MCF 10A (cell line): ENCODE measurements at places on chromosomes 5 and 9.

DNA sequence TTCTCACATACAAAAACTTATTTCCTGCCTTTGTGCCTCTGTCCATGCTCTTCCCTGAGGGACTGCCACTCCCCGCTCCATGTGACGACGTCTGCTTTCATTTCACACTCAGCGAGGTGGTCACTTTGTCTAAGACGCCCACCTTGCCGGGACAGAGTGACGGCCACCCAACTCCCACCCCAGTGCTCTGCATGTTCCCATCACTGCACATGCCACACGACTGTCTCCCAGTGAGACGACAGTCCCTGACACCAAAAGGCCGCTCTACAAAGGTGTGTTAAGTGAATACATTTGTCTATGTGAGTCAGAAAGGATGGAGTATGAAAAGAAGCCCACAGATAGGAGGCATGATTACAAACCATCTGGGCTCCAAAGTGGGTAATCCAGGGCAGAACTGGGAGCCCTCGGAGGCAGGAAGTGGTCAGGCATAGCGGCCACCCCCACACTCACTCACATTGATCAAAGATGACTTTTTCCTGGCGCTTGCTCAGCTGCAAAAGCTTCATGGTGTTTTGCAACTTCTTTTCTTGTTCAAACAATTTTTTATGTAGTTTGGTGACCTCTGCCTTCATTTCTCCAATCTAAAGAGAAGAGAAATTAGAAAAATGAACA, 185.8 kb downstream of the CDK5RAP2 start:
- H3K27ac ChIP-seq = peak overlapping the region; percentile 71
- H3K4me1 ChIP-seq = peaks cover 27% of the 10 kb centered on the region
- H3K27me3 ChIP-seq = no peaks in the 10 kb centered on the region
- peaks cover 52% of the 10 kb centered on the region for H3K36me3 ChIP-seq
- DNase-seq = peak; percentile 93

DNA sequence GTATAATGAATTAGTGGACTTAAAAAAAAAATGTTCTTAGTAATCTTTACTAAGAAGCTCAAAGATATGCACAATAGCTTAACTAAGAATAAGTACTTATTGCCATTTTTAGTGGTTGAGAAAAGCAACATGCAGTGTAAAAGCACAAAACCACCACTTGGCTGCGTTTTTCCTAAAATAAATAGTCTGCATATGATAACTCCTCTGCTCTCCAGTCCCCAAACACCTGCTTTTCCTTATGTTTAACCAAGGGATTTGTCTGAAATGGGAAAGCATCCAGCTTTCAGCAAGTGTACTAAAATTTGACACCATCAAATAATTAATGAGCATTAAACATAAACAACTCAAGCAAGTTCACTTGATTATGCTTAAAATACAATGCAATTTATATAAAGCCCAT, 41.4 kb downstream of the PSIP1 start:
- no peaks in the 10 kb centered on the region for H3K27me3 ChIP-seq
- no peak overlapping the region for H3K27ac ChIP-seq
- no peak overlapping the region for H3K4me3 ChIP-seq

DNA sequence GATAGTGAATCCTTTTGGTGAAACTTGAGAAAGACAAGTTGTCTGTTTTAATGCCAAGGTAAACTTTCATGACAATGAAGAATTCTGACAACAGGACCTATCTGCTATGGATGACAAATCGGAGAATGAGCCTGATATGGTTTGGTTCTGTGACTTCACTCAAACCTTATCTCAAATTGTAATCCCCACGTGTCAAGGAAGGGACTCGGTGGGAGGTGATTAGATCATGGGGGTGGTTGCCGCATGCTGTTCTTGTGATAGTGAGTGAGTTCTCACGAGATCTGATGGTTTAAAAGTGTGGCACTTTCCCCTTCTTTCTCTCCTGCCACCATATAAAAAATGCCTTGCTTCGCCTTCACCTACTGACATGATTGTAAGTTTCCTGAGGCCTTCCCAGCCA, 1964.1 kb upstream of the CDH9 start:
- H3K36me3 ChIP-seq = no peaks in the 10 kb centered on the region
- H3K4me3 ChIP-seq = no peak overlapping the region
- no peaks in the 10 kb centered on the region for H3K27me3 ChIP-seq
- no peak overlapping the region for H3K27ac ChIP-seq
- no peak for DNase-seq

DNA sequence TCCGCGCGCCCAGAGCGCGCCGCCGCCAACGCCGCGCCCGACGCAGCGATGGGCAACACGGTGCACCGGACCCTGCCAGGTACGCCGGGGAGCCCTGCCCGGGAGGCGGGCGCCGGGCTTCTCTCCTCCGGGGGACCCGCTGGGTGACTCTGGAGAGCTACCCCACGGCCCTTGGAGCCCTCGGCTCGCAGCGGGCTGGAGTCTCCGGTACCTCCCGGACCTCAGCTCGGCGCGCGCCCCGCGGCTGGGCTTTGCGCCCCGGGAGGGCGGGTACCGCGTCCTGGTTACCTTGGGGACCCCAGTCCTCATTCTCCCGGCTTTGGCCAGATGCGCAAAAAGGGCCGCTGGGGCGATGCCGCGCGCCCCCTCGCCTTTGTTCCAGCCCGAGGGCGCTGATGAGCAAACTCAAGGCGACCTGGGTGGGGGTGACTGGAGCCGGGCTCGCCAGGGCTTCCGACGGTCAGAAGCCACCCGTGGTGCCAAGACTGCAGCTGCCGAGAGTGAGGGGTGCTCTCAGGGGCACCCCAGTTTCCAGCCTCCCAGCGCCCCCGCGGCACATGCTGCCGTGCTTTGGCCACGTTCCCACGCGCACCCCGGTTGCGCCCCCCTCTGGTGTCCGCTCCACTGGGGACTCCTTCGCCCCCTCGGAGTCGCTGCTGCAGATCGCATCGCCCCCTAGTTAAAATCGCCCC, 442 bp downstream of the NEURL1B start:
- H3K27me3 ChIP-seq = no peaks in the 10 kb centered on the region
- peaks cover 6% of the 10 kb centered on the region for H3K36me3 ChIP-seq
- peak overlapping the region; percentile 59 for H3K4me3 ChIP-seq
- H3K27ac ChIP-seq = no peak overlapping the region
- H3K4me1 ChIP-seq = peaks cover 44% of the 10 kb centered on the region

GRCh38 chr9:17528859-17529258, 50.0 kb upstream of the SH3GL2 start:
- no peak overlapping the region for H3K27ac ChIP-seq
- no peak overlapping the region for H3K4me3 ChIP-seq
- no peak for DNase-seq
- H3K4me1 ChIP-seq = no peaks in the 10 kb centered on the region
- no peaks in the 10 kb centered on the region for H3K36me3 ChIP-seq
